ENCODE measurements at places on chromosomes 4 and X. TPM values are rescaled to one million over a fixed set of nuclear protein-coding genes. Genes with fewer than 3 reads are reported as not detected.

KCND1 gene
- 1.1 TPM for total RNA-seq

TLR1 gene
- 0.22 TPM for total RNA-seq

EREG gene
- total RNA-seq: 10.2 TPM

ACTRT1 gene
- not detected for total RNA-seq

UNC5C gene
- total RNA-seq: not detected

LRP2BP gene
- total RNA-seq: 0.17 TPM

ZNF157 gene
- 0.05 TPM for total RNA-seq

COL25A1 gene
- not detected for total RNA-seq

ERAS gene
- total RNA-seq: 0.10 TPM

ATP2B3 gene
- 0.31 TPM for total RNA-seq

TXK gene
- total RNA-seq: 0.15 TPM

DCHS2 gene
- not detected for total RNA-seq

BEND2 gene
- total RNA-seq: not detected
